Astrocyte (in vitro differentiated cells and primary cell): ENCODE measurements at places on chromosomes 4 and X. TPM values are rescaled to one million over a fixed set of nuclear protein-coding genes. Genes with fewer than 3 reads are reported as not detected.

Gene BEX4
- 42.9 and 43.4 TPM in 2 replicates for total RNA-seq

Gene HSD17B13
- total RNA-seq: 0.09 TPM in 1 of 2 replicates, not detected in the other

Gene SYTL4
- 3.3 and 4.1 TPM in 2 replicates for total RNA-seq

Gene GPR119
- not detected in 2 replicates for total RNA-seq

Gene FAM184B
- 0.46 and 0.54 TPM in 2 replicates for total RNA-seq

Gene RAB40A
- total RNA-seq: 0.07 TPM in 1 of 2 replicates, not detected in the other

Gene SHROOM4
- total RNA-seq: 7.0 and 7.6 TPM in 2 replicates

DNA sequence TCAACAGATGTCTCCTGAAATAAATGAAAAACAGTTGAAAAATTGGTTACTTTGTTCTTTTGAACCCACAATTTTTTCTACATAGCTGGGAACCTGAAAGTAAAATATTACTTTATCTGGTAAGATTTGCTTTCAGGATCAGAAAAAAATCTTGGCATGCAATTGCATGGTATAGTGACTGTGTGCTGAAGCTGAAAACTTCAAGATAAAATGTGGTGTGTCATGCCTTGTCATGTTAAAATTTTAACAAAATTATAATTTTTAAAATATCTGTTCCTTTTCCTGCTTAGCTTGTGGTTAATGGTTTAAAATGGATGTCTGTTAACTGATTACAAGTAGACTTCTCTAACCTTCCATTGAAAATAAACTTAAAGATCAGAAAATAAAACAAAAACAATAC lies 904.8 kb downstream of the PDHA2 start:
- H3K36me3 ChIP-seq: no peaks in the 10 kb centered on the region
- no peaks in the 10 kb centered on the region for H3K27me3 ChIP-seq
- H3K27ac ChIP-seq: no peak overlapping the region
- H3K4me3 ChIP-seq: no peak overlapping the region

- H3K4me1 ChIP-seq: no peaks in the 10 kb centered on the region
- no peaks in the 10 kb centered on the region for H3K36me3 ChIP-seq
- no peak overlapping the region for H3K4me3 ChIP-seq
- DNase-seq: no peak
Measured at GRCh38 chr4:15354371-15355297, 73.2 kb upstream of the C1QTNF7 start.

GRCh38 chr4:111028795-111029194 lies 405.9 kb upstream of the PITX2 start:
- no peak for DNase-seq
- no peaks in the 10 kb centered on the region for H3K27me3 ChIP-seq
- H3K36me3 ChIP-seq: no peaks in the 10 kb centered on the region
- H3K4me1 ChIP-seq: no peaks in the 10 kb centered on the region
- H3K4me3 ChIP-seq: no peak overlapping the region
- no peak overlapping the region for H3K27ac ChIP-seq

GRCh38 chr4:140019619-140020347 lies 134.2 kb downstream of the MAML3 start:
- no peaks in the 10 kb centered on the region for H3K4me1 ChIP-seq
- H3K27ac ChIP-seq: no peak overlapping the region
- no peak overlapping the region for H3K4me3 ChIP-seq

- no peak for DNase-seq
- no peak overlapping the region for H3K27ac ChIP-seq
- no peaks in the 10 kb centered on the region for H3K36me3 ChIP-seq
Measured at GRCh38 chr4:167555338-167556022, 321.2 kb upstream of the SPOCK3 start.

GRCh38 chr4:1512738-1513660 lies 106.8 kb upstream of the NKX1-1 start:
- no peaks in the 10 kb centered on the region for H3K4me1 ChIP-seq
- H3K27me3 ChIP-seq: peaks cover 5% of the 10 kb centered on the region
- DNase-seq: no peak
- H3K36me3 ChIP-seq: no peaks in the 10 kb centered on the region
- no peak overlapping the region for H3K4me3 ChIP-seq
- no peak overlapping the region for H3K27ac ChIP-seq

GRCh38 chr4:80371046-80371445 lies 35.5 kb downstream of the CFAP299 start:
- H3K27ac ChIP-seq: no peak overlapping the region
- H3K27me3 ChIP-seq: no peaks in the 10 kb centered on the region
- H3K36me3 ChIP-seq: no peaks in the 10 kb centered on the region
- DNase-seq: no peak
- no peak overlapping the region for H3K4me3 ChIP-seq

DNA sequence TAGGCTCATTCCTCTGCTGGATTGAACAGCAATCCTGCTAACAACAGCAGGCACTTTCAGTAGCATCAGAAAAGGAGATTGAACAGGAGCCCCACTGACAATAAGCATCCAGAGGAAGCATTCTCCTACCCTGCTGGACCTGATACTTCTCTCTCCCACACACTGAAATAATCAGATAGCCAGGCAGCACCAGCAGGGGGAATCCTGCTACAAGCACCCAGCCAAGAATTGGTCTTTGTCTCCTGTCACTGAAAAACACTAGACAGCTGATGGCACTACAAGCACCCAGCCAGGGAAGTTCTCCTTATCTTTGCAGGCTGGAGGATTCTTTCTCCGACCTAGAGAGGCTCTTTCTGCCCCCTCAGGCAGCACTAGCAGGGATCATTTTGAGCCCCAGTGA lies 444.3 kb upstream of the GRIA3 start:
- H3K4me1 ChIP-seq: no peaks in the 10 kb centered on the region
- no peaks in the 10 kb centered on the region for H3K36me3 ChIP-seq
- H3K4me3 ChIP-seq: no peak overlapping the region
- no peak for DNase-seq
- no peak overlapping the region for H3K27ac ChIP-seq

DNA sequence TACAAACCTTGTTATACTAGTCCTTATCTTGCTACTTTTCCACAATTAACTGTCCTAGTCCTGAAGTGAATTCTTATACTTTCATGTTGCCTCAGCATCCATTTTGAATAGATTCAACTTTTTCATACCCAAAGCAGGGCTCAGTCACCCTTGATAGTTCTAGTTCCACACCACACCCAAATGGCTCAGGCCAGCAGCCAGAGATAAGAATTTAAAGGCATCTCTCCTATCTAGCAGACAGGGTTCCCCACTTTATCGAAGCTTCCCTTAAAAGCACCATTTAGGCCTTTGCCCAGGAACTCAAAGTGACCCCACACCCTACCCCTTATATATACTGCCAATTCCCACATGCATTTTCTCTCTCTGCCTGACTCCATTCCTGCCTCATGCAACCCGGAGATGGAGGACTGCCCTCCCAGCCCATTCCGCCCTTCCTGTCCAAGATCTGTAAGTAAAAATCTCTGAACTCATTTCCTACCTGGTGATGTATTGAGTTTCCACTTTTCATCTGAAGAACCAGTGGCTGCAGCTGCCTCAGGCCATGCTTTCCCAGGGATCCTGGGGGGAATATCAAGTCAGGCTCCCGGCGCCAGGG lies 63.7 kb upstream of the TXK start:
- peaks cover 4% of the 10 kb centered on the region for H3K27me3 ChIP-seq
- DNase-seq: no peak
- no peak overlapping the region for H3K27ac ChIP-seq
- peaks cover 3% of the 10 kb centered on the region for H3K4me1 ChIP-seq
- H3K36me3 ChIP-seq: no peaks in the 10 kb centered on the region
- H3K4me3 ChIP-seq: no peak overlapping the region

DNA sequence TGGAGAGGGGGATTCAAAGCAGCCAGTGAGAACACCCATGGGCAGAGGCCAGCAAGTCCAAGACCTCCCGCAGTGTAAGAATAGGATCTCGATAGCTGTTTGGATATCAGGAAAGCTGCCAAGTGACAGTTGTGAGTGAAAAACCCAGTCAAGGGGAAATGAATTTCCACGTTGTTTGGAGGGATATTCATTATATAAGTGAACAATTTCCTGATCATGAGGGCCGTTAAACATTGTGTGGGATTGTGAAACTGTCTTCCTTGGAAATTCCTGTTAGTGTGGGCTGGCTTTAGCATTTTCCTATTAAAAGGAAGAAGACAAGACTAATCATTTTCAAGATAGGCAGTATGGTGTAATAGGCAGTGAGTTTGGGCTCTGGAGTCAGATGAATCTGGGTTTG lies 15.0 kb downstream of the CLDN2 start:
- DNase-seq: no peak
- no peaks in the 10 kb centered on the region for H3K36me3 ChIP-seq
- H3K4me1 ChIP-seq: peaks cover 21% of the 10 kb centered on the region

DNA sequence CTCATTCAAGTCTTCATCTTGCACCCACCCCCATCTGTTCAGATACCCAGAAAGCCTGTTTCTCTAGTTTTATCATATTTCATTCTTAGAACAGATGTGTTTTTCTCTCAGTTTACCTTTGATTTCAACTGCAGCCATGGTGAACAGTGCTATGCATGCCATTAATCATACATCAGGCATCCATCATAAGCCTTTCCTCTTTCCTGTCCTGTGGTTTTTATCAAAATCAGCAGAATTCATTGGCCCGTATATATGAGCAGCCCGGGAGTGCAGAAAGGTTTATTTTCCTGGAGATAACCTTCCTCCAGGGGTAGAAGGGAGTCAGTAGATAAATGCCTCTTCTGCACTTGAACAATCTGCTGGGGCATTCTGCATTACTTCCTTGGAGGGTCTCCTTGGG lies 65.7 kb downstream of the IL21 start:
- H3K27ac ChIP-seq: no peak overlapping the region
- no peaks in the 10 kb centered on the region for H3K27me3 ChIP-seq
- DNase-seq: no peak
- H3K4me3 ChIP-seq: no peak overlapping the region
- no peaks in the 10 kb centered on the region for H3K36me3 ChIP-seq

DNA sequence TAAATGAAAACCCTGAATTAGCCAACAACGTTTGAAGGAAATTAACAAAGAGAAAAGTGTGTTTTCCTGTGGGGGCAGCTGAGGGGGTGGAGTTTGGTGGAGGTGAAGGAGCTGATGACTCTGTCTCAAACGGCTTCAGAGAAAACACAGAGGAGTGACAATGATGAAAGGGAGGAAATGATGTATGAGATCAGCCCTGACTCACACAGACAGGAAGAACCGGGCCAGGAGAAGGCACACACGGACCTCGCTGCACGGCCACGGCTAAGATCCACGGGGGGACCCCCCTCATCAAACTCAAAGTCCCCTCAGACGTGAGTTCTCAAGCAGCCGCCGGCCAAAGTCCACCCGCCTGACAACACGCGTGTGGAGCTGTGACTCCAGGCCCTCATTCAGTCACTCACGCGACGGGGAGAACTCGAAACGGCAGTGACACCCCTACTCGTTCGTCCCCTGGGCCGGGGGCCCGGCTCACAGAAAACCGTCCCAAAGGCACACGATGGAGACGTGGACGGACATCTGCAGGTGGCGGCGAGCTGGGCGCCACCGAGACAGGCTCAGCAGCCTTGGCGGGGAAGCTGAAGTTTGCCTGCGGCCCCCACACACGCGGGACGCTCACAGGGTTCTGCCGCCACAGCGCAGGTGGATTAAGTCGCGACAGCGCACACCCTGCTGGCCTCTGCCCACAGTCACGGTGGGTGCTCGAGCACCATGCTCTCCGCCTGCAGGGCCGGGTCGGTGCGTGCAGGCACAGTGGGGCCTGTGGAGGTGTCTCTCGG lies 28.8 kb downstream of the PPP2R3B start:
- DNase-seq: peak; percentile 66
- H3K36me3 ChIP-seq: no peaks in the 10 kb centered on the region
- H3K27me3 ChIP-seq: no peaks in the 10 kb centered on the region
- H3K4me3 ChIP-seq: no peak overlapping the region

DNA sequence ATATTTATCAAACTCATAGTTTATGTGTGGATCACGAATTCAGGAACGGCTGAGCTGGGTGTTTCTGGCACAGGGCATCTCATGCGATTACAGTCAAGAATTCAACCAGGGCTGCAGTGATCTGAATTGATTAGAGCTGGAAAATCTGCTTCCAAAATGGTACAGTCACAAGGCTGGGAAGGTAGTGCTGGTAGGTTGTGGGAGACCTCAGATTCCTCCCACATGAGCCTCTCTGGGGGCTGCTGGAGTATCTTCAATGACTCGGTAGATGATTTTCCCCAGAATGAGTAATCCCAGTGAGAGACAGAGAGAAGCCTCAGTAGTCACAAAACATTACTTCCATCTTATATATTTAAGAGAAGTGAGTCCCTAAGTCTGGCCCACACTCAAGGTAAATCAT lies 36.2 kb upstream of the PRDX4 start:
- H3K4me1 ChIP-seq: no peaks in the 10 kb centered on the region
- no peak overlapping the region for H3K27ac ChIP-seq
- no peak overlapping the region for H3K4me3 ChIP-seq
- no peaks in the 10 kb centered on the region for H3K27me3 ChIP-seq
- H3K36me3 ChIP-seq: no peaks in the 10 kb centered on the region

GRCh38 chr4:80535551-80535950 lies 200.0 kb downstream of the CFAP299 start:
- H3K27ac ChIP-seq: no peak overlapping the region
- no peaks in the 10 kb centered on the region for H3K36me3 ChIP-seq
- DNase-seq: no peak
- no peak overlapping the region for H3K4me3 ChIP-seq

DNA sequence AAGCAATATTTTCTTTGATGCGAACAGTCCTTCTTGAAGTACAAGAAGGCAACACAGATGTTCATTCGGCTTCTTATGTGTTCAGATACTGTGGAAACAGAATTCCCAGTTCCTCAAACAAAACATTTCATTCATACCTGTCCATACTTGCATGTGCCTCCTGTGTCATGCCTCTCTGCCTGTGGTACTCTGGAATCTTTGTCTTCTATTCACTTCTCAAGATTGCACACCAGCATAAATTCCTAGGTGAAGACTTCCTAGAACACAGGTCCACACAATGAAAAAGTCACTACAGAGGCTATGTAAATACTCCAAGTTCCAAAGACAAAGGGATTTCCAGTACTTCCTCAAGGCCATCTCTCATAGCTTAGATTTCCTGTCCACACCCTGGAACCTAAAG lies 367.2 kb downstream of the AFF2 start:
- no peaks in the 10 kb centered on the region for H3K36me3 ChIP-seq
- no peak for DNase-seq
- H3K4me1 ChIP-seq: peaks cover 21% of the 10 kb centered on the region
- H3K4me3 ChIP-seq: no peak overlapping the region

- no peak overlapping the region for H3K4me3 ChIP-seq
- no peaks in the 10 kb centered on the region for H3K27me3 ChIP-seq
- H3K36me3 ChIP-seq: peaks cover 7% of the 10 kb centered on the region
- H3K27ac ChIP-seq: no peak overlapping the region
- peaks cover 25% of the 10 kb centered on the region for H3K4me1 ChIP-seq
Measured at GRCh38 chr4:8471211-8471875, 30.8 kb downstream of the TRMT44 start.

GRCh38 chr4:87002682-87003043 lies 67.9 kb downstream of the AFF1 start:
- H3K4me1 ChIP-seq: peaks cover 7% of the 10 kb centered on the region
- no peaks in the 10 kb centered on the region for H3K36me3 ChIP-seq
- H3K27ac ChIP-seq: no peak overlapping the region
- DNase-seq: no peak

DNA sequence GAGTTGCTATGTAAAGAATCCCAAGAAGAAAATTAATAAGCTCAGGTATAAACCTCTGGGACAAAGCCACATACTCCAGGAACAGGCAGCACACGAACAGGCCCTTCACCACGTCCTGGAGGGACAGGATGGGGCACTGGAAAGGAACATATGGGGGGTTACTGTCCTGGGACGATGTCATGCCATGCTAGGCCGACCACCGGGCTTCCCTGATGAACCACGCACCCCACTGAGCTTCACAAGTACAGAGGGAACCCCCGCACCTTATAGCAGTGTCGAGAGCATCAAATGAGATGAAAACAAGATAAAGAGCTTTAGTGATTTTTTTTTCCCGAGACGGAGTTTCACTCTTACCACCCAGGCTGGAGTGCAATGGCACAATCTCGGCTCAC lies 19.1 kb downstream of the NOP14 start:
- H3K4me3 ChIP-seq: no peak overlapping the region
- H3K4me1 ChIP-seq: peaks cover 5% of the 10 kb centered on the region
